SW 1271 (cell line): ENCODE measurements at places on chromosomes 13 and 19.
A peak's percentile ranks its signal among the peaks of the same experiment; 100 is the strongest.

DNA sequence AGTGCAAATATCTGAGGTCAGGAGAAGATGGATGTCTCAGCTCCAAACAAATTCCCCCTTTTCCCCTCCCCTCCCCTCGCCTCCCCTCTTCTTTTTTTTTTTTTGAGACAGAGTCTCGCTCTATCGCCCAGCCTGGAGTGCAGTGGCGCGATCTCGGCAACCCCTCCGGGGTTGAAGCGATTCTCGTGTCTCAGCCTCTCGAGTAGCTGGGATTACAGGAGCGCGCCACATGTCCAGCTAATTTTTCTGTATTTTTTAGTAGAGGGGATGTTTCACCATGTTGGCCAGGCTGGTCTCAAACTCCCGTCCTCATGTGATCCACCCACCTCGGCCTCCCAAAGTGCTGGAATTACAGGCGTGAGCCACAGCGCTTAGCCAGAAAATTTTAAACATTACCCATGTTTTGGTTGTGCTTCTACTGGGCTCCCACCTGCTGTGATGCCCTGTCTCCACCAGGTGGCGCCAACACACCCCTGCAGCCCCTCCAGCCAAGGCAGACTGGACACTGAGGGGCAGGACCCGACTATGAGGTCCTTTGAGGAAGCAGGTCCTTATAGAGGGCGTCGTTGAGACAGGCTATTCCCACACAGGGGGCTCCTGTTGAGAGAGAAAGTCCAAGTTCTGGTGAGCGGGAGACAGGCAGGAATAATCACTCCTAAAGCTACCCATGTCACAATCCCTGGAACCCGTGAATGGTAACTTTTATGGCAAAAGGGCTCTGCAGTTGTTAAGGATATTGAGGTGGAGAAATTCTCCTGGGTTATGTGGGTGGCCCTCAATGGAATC lies 6.3 kb downstream of the ERICH4 start:
- peak; percentile 30 for DNase-seq

- no peak for DNase-seq
These were observed 12.0 kb downstream of the KMT2B start for GRCh38 chr19:35729763-35730162.

GRCh38 chr19:54114340-54115108 lies 933 bp downstream of the TFPT start:
- DNase-seq: no peak

- DNase-seq: no peak
These were observed 145.8 kb upstream of the SOX1 start for GRCh38 chr13:111920932-111921705.

- DNase-seq: no peak
These were observed 371.3 kb downstream of the COG6 start for GRCh38 chr13:40026741-40027140.

DNA sequence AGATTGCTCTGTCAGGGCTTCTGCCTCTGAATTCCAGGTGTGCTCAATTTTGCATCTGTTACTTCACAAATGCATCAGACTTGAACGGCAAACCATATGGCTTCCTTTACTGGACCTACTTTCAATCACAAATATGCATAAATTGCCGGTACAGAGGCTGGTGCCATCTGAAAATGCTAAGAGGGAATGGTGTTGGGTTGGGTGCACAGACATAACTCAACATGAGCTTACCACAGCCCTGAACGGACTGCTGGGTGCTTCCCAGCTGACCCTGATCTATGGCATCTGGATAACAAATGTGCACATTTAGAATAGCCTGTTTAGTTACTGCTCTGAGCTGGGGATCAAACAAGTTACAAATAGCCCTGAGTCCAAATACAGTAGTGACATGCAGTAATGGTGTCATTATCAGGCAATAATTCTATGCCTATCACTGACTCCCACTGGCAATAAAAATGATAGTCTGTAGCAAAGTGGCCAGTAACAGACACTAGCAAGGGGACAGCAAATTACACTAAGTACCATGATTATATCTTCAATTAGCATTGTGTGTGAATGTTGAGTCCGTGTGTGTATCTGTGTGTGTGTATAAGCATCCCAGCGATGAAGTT lies 927.3 kb downstream of the DIAPH3 start:
- DNase-seq: no peak

DNA sequence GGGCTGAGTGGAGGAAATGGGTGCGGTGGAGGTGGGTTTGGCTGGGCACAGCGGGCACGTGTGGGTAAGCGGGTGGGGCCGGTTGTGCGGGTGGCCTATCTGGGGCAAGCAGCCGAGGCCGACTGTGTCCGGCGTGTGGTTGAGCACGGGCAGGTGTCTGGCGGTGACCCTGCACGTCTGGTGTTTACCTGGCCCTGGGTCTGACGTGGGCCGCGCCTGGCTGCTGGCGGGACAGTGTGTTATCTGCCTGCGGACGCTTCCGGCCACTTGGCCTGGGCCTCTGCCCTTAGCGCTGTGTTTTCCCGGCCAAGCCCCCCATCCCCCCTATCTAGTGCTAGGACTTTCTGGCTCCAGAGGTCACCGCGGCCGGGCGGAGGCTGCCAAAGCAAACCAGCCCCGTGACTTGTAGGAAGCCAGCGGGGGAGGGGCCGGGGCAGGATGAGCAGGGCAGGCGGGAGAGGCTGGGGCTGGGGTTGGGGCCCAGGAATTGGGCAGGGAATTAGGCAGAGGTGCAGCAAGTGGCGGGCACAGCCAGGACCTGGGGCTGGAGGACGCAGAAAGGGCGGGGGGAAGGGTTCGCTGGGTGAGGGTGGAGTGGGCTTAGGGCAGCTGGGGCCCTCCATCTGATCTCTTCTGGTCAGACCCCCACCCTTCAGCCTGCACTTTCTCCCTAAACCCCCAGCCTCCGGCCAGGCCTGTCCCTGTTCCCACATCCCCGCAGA lies 534 bp upstream of the HPN start:
- DNase-seq: no peak

- DNase-seq: no peak
These were observed 955 bp downstream of the ZNF274 start for GRCh38 chr19:58183817-58184215.

DNA sequence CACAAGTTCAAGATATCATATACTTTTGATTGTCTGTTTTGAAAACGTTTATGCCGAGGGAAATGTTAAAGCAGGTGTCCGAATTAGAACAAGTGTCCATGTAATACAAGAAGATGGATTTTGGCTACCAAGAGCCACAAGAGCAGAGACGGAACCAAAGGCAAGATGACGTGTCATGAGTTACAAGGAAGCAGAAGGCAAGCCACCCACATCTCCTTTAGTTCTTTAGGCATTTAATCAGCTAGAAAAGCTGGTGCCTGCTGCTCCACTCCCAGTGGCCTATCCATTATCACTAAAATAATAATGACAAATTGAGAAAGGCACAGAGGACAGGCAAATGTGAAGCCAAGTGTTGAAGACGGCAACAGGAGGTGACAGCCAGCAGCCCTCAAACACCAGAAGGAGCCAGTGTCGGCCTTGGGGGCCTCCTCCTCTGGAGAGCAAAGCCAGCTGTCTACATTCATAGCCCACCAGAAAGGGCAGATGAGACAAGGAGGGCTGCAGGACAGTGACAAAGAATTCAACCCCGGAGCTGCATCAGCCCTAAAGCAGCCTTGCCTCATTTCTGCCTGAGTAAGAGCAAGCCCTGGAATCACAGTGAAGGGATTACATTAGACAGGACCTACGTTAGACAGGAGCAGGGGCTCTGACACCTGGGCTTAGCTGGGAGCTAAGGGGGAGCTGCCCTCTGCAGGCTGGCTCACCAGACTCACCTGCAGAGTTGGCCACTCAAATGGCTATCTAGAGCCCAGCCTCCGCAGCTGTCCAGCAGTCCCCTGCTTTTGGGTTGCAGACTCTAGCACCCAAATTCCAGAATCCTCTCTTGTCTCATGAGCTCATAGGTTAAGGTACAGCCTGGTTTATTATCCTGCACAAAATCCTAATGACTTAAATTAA lies 569.9 kb downstream of the UQCRFS1 start:
- no peak for DNase-seq

GRCh38 chr13:68551701-68552522 lies 1321.8 kb upstream of the PCDH9 start:
- no peak for DNase-seq

DNA sequence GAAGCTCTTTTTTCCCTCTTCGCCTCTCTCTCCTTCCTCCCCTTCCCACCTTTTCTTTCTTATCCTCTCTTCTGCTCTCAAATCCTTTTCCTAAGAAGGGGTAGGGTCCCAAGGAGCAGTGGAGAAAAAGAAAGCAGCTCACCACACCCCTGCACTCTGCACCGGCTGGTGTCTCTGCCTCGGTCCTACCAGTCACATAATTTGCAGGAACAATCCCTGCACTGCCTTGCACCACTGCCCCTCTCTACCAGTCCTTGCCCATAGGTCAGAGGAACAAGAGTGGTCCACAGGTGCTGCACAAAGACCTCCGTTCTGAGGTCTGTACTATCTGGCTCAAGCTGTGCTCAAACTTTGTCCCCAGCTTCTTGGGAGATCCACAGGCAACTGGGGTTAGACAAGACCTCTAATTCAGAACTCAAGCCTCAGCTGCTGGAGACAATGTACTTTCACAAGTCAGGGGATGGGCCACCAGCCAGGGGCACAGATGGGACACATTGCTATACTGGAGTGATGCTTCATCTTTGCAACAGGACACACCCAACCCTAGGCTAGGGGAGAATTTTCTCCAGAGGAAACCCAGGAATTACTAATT lies 125.4 kb upstream of the ZNF507 start:
- no peak for DNase-seq

DNA sequence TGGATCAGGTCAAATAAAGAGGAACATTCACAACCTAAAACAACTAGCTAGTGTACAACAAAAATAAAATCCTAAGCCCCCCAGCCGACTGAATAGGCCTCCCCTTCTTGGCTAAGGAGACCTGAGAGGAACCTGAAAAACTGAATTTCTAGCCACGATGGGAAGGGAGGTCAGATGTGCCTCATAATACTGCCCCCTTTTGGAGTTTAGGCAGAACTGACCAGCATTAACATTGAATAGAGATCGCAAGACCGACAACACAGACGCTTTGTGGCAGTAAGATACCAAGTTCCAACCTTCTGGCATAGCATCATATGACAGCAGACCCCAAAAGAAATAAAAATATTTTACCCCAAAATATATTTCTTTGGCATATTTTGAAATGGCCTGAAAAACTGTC lies 15.9 kb downstream of the CBY2 start:
- DNase-seq: peak; percentile 6

DNA sequence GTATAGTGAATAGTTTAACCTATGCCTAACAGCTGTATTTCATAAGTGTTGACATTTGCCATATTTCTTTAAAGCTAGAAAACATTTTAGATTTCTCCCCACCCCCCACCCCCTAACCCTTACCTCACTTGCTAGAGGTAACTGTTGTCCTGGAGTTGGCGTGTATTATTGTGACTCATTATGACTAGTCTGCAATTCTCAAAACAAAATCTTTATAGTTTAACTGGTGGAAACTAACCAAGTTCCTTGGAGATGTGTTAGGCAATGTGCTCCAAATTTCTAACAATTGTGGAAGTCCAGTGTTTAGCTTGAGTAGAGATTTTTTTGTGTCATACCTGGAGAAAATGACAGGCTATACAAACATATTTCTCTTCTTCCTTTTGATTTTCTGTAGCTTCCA lies 38.0 kb downstream of the KCTD4 start:
- DNase-seq: peak; percentile 68
